ENCODE measurements at places on chromosomes 3 and 15.

DNA sequence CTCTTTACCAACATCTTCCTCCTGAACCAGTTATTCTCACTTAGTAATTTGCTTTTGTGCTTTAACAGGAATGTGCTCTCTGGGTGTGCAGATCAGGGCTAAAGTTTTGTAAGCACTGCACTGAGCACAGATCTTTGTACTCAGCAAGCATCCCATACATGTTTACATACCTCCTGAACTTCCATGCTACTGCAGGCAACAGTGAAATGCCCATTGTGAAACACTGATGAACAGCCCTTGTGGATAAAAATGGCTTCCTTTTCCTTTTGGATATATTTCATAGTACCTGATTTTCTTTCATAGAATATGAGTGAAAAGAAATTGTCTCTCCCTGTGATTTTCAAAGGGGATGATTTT, 855.9 kb downstream of the MCTP2 start:
- DNase-seq: no peak

- DNase-seq: no peak
These were observed 53.9 kb downstream of the RAP2B start for GRCh38 chr3:153215966-153216365.

DNA sequence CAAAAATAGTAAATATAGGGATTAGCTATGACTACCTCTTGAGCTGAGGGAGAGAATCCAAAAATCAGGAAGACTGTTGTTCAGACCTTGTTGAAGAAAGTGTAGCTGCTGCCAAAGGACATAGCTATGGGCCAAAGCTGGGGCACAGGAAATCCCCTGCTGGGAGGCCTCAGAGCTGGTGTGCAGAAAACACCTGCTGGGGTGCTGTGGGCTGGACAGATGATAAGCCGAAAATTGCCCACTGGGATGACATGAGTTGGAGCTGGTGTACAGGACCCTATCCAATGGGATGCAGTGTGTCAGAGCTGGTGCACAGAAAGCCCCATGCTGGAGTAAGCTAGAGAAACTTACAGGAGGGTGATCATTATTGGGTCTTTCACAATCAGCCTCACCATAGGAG, 121.9 kb downstream of the NEO1 start:
- DNase-seq: no peak

GRCh38 chr15:35522061-35522460, 23.9 kb downstream of the DPH6 start:
- no peak for DNase-seq

DNA sequence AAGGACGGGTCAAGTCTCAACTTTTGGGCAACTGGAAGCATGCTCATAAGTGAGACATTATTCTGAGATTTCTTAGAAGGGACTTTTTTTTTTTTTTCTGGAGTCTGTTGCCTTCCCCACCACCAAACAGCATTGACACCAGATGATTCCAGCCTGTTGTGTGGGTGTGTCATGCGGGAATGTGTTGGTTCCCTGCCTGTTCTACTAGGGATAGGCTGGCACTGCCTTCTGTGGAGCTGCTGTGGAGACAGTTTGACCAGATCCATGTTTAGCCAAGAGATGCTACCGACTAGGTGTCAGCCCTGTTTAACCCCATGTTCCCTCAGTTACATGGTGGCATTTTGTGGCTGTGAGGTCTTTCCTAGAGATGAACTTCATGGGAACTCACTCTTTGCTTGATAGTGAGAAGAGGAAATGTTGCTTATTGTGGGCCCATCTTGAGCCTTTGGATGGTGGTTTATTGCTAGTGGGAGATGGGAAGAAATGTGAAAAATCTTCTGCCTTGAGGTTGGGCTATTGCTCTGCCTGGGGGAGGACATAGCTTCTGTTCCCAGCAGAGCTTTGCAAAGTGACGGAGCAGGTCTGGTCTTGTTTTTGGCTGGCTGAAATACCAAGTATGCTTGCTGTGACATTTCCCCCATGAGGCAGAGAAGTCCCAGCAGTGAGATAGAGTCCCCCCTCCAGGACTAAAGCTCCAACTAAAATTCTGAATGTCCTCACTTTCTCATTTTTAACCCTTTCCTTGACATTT, 31.3 kb downstream of the TRAK1 start:
- no peak for DNase-seq

DNA sequence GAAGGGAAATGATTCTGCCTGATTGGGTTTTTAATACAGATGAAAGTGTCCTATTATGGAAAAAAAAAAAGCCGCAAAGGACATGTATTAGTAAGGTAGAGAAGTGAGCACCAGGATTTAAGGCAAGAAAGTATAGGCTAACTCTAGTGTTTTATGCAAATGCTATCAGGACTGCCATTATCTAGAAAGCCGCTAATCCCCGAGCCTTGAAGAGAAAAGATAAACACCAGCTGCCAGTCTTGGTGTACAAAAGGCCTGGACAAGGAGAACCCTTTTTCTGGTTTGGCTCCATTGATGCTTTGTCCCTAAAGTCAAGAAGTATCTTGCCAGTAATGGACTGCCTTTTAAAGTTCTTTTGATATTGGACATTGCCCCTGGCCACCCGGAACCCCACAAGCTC, 8.6 kb upstream of the TRIM59 start:
- DNase-seq: no peak

GRCh38 chr3:46882377-46883053, 5.0 kb downstream of the PTH1R start:
- DNase-seq: no peak

DNA sequence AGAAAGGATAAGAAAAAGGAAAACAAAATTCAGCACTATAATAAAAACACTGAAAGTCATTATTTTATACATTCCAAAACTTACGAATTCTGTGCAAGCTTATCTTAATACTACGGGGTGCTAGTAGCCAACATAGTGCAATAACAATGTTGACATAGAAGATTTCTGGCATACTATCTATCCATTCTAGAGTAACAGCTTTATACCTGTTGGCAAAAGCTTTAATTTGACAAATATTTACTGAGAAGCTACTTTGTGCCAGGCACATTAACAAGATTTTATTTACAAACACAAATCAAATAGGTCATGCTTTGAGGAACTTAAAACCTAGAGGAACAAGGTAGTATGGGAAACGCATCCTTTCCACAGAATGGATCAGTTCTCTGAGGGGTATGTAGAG, 1.1 kb downstream of the ACKR4 start:
- no peak for DNase-seq

DNA sequence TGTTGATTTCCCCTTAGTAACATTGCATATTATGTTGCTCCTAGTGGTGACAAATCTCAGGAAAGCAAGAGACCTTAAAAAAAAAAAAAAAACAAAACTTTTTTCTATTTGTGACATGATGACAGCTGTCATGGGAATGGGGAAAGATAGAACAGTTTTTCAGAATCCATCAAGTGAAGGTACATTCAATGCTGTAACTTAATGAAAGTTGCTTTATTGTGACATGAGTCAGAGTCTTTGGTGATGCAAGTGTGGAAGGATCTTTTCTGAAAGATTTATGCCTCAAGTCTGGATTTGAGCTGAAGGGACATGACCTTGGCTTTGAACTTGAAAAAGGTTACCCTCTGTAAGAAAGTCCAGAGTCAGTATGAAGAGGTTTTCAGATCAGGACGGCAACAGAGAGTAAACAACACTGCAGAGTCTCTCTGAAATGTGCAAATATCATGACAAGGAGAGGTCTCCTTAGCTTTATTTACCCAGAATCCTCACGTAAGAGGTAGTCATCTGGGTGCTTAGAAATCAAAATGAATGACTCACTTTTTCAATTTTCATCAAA, 424.7 kb downstream of the CNTN4 start:
- no peak for DNase-seq

- no peak for DNase-seq
These were observed 204.5 kb upstream of the ST8SIA2 start for GRCh38 chr15:92189166-92189565.

- DNase-seq: no peak
These were observed 95.2 kb downstream of the SEMA6D start for GRCh38 chr15:47812470-47812999.

DNA sequence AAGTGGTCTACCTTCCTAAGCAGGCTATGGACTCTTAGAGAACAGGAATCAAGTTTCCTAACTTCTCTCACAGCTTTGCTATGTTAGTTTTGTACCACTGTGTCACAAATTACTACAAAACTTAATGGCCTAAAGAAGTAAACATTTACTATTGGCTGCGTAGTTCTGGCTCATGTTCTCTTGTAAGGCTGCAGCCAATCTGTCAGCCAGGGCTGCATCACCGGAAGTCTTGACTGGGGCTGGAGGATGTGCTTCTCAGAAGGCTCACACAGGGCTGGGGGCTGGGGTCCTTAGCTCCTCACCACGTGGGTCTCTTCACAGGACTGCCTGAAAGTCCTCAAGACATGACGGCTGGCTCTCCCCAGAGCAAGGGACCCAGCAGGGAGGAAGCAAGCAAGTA, 15.5 kb downstream of the STIMATE start:
- no peak for DNase-seq

DNA sequence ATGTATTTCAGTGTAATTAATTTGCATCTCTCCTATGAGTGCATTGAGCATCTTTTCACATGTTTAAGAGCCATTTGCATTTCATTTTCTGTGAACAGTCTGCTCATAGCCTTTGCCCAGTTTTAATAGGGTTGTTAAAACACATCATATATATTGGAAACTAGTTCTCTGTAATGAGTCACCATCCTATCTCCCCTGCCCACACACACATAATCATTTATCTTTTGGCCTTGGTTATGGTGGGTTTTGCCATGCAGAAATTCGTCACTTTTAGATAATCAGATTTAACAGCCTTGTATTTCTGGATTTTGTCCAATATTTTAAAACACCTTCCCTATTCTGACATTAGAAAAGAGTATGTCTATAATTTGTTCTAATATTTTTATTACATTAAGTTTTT, 11.9 kb upstream of the CHRM5 start:
- DNase-seq: no peak

DNA sequence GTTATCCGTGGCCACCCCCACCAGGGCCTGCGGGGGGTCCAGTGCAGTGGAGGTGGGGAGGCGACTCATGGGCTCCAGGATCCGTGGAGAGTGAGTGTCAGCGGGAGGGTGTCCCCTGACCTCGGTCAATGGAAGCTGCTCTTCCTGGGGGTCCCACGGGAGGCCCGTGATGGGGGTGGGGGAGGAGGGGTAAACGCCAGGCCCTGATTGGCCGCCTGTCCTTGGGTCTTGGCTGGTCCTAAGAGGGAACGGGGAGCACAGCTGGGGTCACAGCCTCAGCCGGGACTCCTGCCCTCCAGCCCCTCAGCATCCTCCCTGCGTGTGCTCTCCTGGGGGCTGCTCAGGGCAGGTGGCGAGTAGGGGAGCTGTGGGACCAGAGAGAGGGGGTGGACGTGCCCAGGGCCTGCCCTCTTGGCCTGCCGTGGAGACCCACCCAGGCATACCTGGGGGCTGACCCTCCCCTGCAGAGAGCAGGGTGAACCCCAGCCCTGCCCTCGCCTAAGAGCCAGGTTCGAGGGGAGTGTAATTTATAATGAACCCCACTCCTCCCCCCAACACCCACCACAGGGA, 184.6 kb downstream of the GOLGA6L6 start:
- no peak for DNase-seq
